ENCODE measurements at places on chromosomes 2 and 18.

GRCh38 chr18:26516964-26517363 is 31.4 kb downstream of the KCTD1 start:
- no peak for DNase-seq

DNA sequence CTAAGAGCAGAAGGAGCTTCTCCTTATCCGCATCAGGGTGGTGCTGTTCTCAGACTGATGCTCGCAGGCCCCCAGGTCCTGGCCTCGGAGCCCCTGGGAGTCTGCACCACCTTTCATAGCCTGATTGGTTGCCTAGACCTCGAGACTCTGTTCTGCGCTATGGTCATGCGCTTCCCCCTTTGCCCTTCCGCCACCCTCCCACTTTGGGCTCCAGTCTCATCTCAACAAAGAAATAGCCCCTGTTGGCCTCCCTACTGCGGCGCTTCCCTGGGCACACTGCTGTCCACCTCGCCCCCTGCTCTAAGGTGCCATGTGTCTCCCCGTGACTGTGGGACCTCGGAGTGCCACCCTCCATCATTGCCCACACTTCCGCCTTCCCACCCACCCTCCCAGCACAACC is 102.9 kb upstream of the TWIST2 start:
- DNase-seq: no peak

GRCh38 chr2:188415754-188416083 is 124.0 kb downstream of the GULP1 start:
- no peak for DNase-seq

- no peak for DNase-seq
Measured at GRCh38 chr18:58208207-58208932, 164.3 kb downstream of the NEDD4L start.

- DNase-seq: peak; percentile 19
Measured at GRCh38 chr2:110865188-110865587, 132.8 kb downstream of the ACOXL start.

DNA sequence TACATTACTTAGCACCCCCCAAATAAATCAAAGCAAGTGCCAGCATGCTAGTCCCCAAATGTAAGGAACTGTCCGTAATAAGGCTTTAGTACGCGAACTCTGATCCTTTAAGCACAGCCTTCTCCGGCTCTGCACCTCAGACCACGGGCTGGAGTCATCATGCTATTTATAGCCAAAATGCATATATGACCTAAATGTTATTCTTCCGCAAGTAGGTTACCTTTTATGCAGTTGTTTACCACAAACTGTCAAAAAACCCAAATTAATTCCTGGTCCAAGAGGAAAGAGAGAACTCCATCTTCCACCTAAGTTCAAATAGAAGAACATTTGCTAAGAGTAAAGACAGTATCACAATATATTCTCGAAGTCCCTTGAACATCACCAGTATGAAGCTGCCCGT is 42.7 kb downstream of the ZNF516 start:
- peak; percentile 30 for DNase-seq

GRCh38 chr2:134202371-134202770 is 51.5 kb upstream of the MGAT5 start:
- peak; percentile 33 for DNase-seq

DNA sequence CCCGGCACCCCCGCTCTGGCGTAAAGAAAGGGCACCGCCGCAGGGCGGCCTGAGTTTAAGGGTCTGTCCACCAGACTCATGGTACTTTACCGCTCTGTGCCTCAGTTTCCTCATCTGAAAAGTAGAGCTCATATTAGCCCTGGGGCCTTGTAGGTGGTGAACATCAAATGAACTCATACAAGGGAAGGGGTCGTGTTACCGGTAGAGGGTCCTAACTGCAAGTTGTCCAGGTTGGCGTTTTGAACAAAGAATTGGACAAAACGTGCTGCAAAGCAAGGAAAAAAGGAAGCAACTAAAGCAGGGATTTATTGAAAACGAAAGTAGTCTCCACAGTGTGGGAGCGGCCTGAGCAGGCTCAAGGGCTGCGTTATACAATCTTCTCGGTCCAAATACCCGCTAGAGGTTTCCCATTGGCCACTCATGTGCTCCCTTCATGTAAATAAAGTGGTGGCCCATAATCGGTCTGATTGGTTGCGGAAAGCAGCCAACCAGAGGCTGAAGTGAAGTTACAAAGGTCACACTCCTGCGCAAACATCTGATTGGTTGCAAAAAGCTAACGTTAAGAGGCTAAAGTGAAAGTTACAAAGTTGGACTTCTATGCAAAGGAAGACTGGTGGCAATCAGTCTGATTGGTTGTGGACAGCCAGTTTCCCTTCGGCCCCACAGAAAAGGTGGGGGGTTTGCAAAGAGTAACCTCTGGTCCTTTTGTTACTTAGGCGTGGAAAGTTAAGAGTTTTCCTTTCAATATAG is 80.7 kb upstream of the LDLRAD4 start:
- peak; percentile 17 for DNase-seq

DNA sequence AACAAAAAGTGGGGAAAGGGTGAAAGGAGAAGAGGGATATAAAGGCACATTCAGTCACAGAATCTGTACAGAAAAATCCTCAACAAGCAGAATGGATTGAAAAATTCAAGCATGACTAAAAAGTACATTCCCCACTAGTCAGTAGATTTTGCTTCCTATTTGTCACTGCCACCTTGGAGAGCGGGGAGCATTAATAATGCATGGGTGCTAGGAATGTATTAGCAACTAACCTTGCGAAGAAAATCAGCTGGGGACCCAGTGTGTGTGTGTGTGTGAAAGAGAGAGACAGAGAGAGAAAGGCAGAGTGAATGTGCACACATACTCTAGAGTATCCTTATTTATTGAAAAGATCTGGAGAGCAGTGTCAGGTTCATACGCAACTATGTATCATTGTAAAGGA is 968.7 kb upstream of the ZEB2 start:
- DNase-seq: no peak

DNA sequence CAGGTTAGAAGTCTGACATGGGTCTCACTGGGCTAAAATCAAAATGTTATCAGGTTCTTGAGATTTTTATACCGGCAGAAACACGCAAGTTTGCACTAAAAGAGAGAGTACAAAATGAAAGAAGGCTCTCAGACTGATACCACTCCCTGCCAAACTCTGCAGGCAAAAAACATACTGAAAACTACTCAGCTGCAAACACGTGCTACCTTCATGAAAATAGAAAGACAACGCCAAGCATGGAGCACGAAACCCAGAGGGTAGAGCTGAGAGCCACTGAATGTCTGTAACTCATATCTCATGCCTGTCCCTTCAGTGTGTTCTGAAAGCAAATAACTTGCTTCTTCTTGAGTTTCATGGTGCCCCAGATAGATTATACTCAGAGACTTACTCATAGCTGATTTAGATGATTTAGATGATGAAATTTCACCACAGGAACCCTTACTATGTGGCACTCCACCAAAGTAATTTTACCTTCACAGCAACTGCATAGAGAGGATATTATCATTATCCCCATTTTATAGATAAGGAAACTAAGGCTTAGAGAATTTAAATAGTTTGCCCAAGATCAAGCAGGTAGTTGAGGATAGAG is 313.0 kb upstream of the SLC39A10 start:
- peak; percentile 25 for DNase-seq

- DNase-seq: no peak
Measured at GRCh38 chr2:234050455-234051135, at the start of gene SPP2. SPP2 (plus strand) TSS chr2:234050702; CDS start chr2:234050787, 85 bp downstream.

DNA sequence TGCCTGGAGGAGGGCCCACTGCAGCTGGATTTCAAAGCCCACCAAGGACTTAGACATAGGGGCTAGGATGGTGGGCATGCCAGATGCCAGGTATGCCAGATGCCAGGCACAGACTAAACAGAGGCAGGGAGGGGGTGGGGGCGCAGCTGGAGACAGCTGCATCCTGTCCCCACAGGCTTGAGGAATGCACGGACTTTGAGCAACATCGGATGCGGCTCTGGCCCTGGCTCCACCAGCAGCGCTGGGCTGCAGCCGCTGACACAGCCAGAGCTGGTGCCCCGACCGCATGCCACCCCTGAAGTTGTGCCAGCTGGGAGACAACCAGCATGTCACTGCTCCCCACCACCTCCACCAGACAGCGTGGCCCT is 39.5 kb downstream of the AQP12A start:
- DNase-seq: no peak

- no peak for DNase-seq
Measured at GRCh38 chr18:13617826-13618515, 108.4 kb downstream of the FAM210A start.

DNA sequence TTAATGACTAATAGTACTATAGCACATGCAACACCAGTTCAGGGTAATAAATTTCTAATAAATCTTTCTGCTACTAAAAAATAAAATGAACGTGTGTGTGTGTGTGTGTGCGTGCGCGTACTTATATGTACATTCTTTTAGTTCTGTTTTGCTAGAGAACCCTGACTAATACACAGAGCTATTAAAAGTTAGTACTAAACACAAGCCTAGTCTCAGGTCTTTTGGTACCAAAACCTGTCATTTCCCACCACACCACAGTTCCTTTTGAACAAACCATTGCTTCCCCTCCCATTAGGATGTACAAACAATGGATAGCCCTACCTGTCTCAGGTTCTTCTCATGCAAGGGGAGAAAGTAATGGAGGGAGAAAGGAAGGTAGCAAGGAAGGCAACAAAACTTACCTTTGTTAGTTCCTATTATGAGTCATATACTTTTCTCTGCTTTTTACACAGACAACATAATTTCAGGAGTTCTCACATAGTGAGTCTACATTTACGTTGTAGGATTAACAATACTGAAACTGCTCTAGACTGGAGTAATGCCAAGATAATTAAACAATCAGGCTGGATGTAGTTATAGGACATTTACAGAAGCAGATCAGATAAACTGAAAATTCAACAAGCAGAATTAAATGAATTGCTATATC is 427.2 kb downstream of the KCNJ3 start:
- no peak for DNase-seq

DNA sequence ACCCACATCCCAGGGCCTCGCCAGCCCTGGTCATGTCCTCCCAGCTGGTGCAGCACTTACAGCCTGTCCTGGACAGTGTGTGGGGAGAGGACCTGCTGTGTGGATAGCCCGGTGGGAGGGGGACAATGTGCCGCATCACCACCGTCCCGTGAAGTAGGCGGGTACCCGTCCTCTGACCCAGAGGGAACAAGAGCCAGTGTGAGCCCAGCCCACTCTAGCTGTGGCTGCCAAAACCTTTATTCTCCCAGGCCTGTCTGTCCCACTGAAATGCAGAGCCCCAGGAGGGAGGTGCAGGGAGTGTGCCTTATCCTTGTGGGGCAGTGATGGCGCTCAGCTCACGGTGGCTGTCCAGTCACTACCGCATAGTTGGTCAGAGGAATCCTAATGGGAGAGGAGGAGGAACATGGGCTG is 1.7 kb downstream of the TRAF3IP1 start:
- DNase-seq: no peak

DNA sequence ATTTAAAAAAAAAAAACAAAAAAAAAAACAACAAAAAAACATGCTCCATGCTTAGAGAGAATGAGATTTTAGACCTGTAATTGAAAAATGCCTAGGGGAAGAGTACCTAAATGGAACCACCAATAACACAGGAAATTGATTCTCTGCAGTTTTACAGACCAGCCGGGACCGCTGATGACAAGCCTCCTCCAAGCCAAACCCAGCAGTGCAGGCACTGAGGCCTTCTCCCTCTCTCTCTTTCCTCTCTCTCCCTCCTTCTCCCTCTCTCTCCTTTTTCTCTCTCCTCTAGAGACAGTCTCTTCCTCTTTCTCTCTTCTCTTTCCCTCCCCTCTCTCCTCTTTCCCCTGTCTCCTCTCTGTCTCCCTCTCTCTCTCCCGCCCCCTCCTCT is 228.8 kb upstream of the COPS8 start:
- no peak for DNase-seq

- DNase-seq: no peak
Measured at GRCh38 chr2:46804794-46805193, 110.8 kb downstream of the MCFD2 start.

- DNase-seq: peak; percentile 42
Measured at GRCh38 chr2:158664987-158665386, 130.1 kb upstream of the DAPL1 start.

- no peak for DNase-seq
Measured at GRCh38 chr2:26139269-26140183, 33.4 kb upstream of the GAREM2 start.

GRCh38 chr2:105746177-105747080 is 1.7 kb downstream of the NCK2 start:
- DNase-seq: no peak

DNA sequence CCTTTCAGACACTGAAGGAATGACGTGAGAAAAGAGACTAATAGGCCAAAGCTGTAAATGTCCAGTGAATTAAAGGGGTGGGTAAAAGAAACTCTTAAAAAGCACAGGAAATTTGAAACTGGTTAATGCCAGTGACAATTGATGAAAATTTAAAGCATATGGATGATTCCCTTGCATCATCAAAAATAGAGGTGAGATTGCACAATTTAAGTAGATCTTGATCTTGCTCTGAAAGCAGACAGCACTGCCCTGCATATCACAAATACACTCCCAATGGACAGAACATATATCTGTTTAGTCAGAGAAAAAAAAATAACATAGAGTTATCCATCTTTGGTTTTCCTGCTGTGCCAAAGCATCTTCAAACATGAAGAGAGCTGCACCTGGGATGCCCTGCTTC is 86.7 kb upstream of the UBE2E3 start:
- DNase-seq: no peak

- DNase-seq: no peak
Measured at GRCh38 chr2:110819711-110820110, 87.3 kb downstream of the ACOXL start.

- no peak for DNase-seq
Measured at GRCh38 chr2:224576088-224576715, 9.0 kb downstream of the CUL3 start.

GRCh38 chr2:22557406-22557805 is 827.6 kb upstream of the KLHL29 start:
- no peak for DNase-seq

DNA sequence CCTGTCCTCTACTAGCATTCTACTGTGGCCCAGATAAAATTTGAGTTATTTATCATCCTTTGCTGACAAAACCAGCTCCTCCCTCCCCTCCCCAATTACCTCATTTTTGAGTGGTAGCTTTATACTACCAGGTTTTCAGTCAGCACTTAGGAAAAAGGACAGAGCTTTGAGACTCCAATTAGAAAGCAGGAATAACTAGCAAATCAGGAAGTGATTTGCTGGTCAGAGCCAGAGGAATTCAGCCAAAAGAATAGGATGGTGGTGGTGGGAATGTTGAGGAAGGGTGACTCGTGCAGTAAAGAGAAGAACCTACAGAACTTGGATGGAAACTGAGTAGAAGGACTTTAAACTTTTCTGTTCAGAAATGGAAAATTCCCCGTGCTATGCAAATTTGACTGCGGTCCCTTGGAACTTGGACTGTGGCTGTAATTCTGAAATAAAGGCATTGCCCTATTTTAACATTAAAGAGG is 3.7 kb downstream of the MYL12B start:
- peak; percentile 70 for DNase-seq

- no peak for DNase-seq
Measured at GRCh38 chr2:210655229-210655975, 99.0 kb downstream of the CPS1 start.
